ENCODE measurements at places on chromosomes 4 and X.

DNA sequence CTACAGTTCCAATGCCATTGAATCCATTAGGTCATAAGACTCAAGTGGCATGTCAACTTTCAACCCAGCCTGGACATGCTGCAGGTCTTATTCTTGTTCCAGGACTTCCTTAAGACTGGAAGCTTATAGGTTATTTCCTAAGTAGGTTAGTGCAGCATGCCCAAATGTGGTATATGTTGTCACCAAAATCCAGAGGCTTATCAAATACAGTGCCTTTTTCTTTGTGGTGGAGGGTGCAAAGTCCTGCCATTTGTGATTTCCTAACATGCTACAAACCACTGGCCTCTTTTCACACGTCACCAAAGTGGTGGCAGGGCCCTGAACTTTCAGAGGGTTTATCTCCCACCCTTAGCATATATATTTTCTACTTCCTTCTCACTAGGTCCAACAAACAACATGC is 9.7 kb upstream of the TMEM184C start:
- no peak for DNase-seq

- DNase-seq, result no peak
These were observed 613.8 kb upstream of the TECRL start for GRCh38 chr4:65023081-65023480.

DNA sequence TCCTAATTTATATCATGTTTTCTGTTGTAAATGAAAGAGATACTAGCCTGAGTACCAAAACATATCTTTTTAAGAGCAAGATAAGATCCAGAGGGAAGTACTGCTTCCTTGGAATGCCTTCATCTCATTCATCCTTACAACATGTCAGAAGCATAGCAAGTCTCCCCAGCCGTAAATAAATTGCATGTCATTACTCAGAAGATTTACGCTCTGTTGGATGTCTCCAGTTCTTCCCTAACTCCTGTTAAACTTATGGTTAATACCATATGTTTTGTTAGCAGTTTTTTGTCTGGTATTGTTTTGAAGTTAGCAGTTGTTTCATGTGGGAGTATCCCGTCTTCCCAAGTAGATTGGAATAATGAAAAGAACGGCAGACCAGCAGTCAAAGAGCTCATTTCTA is 7.5 kb upstream of the GPC3 start:
- no peak for DNase-seq

DNA sequence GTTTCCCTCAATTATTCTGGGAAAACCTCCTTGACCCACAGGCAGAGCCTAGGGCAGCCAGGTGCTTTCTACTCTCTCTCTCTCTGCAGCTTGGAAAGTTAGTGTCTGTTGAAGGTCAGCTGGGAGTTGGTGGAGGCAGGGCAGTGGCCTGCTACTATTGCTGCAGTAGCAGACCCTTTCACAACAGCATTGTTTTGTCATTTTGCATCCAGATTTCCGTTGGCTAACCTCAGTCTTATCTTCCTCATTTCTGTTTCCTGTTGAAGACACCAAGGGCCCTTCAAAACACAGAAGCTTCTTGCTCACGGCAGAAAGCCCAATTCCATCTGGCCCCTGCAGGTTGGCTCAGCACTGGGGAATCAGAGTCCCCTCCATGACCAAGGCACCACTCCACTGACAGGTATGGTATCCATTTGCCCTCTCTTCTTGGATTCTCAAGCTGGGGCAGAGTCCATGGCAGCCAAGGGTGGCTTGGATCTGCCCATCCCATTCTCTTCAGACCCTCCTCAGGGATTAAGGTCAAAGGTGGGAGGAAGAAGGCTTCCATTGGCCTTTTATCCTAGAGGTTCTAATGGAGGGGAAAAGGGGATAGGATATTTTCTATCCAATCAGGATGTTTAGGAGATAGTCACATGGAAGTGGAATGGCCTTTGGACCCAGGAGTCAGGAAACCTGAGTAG is 24.6 kb downstream of the VSIG4 start:
- DNase-seq, result no peak

DNA sequence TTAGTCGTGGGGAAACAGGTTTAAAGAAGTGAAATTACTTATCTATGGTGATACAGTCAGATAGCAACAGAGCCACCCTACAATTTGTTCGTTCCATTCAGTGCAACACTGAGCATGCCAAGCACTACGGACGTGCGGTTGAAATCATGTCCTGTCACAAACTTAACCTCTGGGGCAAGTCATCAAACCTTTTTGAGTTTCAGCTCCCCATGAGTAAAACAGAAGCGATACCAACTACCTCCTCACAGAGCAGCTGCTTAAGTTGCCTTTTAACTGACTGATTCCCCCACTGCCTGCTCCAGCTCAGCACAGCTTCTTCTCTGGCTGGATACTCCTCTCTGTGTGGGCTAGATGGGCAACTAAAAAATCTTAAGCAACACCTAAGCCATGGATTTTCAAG is 36.0 kb downstream of the LHFPL1 start:
- no peak for DNase-seq
